ENCODE measurements at places on chromosomes 7 and 10.

DNA sequence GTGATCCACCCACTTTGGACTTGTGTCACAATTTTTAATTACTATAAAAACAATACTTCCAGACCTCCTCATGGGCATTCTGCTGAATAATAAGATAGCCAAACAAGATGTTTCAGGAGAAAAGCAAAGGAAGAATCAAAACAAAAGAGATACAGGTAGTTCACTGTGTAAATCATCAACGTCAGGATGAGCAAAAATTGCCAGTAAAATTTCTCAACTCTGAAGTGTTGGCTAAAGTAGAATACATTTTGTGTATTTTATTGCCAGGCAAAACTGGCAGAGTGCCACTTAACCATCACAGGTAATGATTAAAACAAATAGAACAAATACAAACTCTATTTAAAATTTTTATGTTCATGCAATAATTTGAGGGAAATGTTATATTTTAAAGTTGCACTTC lies 24.8 kb downstream of the ABCB4 start:
- DNase-seq: no peak

DNA sequence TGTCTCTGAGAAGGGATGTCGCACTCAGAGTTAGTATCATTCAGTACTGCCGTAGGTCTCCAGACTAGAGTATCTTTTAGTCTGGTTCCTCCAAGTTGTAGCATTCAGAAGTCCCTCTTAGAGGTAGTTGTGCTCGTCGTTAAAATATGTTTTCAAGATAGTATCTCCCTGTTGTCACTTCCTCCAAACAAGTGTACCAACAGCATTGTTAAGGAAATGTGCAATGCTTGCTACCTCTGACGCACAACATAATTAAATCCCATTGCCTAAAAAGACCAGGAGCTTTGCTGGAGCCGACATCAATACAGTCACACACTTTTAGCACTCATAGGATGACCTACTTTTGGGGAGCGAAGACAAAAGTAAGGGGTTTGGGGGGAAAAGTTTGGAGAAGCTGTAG lies 80.0 kb upstream of the STK17A start:
- no peak for DNase-seq

DNA sequence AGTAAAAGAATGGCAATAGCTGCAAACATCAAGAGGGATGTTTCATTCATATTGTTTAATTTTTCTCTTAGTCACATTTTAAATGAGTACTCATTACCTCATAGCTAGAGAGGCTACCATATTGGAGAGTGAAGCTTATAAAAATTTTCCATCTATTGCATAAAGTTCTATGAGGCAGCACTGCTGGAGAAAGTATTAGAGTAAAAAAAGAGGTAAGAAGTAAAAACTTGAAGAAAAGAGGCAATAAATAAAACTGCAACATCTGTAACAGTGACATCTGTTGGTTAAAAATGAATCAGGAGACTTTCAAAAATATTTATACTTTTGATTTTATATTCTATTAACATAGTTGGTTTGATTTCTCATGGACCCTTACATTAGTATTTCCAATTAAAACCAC lies 284.5 kb upstream of the SEMA3D start:
- DNase-seq: no peak

- DNase-seq: no peak
Observed at GRCh38 chr7:52260046-52260665, 775.3 kb upstream of the POM121L12 start.

- DNase-seq: peak; percentile 74
Observed at GRCh38 chr10:11685787-11686218, 56.4 kb upstream of the ECHDC3 start.

DNA sequence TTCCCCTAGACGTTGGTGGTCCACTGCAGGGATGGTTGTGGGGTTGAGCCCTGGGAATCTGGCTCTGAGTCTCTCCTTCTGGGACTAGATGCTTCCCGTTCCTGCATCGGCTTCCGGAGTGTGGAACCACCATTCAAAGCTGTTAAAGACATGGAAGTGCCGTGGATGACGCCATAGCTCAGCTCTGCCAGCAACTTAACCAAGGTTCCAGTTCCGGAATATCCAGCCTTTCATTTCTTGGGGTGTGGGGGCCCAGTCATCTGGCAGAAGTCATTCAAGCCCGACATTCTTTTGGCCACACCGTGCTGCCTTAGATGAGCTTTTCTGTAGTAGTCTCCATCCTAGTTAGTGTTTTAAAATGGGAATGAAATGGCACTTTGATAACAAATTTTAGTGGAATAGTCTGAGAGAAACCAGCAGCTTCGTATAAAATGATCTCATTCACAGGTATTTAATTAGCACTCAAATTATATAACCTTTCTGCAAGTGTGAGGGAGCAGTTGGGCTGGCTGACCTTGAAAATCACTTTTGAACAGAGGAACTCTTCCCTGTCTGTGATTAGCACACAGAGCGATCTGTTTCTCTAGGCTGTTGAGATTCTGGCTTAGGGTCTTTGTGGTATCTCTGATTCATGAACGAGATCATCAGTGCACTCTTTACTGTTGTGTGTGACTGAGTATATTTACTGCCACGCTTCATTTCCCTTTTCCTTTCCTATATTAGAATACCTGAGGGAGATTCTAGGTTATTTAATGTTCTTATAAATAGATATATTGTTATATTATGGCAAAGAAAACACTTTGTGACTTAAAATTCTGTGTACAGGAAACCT lies 19.9 kb downstream of the LMTK2 start:
- DNase-seq: no peak

Measured in urinary bladder (tissue), 4 donors.